ENCODE measurements at places on chromosomes 16 and 17.

GRCh38 chr17:42704837-42705494, 22.6 kb downstream of the CNTNAP1 start:
- DNase-seq, result no peak

DNA sequence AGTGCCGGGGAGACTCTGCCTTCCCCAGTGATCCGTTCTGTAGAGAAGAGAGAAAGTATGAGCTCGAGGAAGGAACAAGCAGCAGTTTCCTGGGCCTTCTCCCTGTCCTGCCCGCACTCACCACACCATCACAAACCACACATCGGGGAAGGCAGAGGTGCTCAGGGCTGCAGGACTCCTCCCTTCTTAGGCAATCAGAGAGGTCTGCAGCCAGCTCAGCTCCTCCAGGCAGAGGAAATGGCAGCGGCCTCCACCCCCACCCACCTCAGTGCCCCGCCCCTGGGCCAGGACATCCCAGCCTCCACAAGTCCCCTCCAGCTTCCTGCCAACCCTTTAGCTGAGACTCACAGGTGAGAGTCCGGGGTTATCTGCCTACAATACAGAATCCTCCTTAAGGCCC, 2.0 kb downstream of the ZNF319 start:
- peak; percentile 23 for DNase-seq

DNA sequence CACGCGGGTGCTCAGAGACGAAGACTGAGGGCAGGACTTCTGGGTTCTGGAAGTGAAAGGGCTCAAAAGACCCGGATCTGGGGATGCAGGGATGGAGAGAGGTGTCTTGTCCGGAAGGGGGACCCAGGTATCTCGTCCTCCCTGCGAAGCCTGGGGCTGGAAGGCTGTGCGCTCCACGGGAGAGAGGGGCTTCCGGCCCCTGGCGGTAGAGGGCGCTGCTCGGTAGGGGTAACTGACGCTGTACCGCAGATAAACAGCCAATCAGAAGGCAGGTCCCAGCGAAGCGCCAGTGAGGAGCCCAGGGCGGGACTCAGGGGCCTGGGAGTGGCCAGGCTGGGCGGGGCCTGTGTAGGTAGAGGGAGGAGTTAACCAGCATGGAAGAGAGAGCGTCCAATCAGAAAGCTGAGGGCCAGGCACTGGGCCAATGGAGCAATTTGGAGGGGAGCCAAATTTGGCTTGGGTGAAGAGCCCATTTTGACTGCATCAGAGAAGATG, 804 bp downstream of the TGFB1I1 start:
- DNase-seq, result no peak

- no peak for DNase-seq
These were observed 124.7 kb downstream of the BCAS3 start for GRCh38 chr17:60802377-60802776.

GRCh38 chr17:76585649-76586593, at the start of gene ST6GALNAC2:
Gene ST6GALNAC2 (minus strand): TSS chr17:76585860. CDS start chr17:76585808, 52 bp downstream.
- no peak for DNase-seq

DNA sequence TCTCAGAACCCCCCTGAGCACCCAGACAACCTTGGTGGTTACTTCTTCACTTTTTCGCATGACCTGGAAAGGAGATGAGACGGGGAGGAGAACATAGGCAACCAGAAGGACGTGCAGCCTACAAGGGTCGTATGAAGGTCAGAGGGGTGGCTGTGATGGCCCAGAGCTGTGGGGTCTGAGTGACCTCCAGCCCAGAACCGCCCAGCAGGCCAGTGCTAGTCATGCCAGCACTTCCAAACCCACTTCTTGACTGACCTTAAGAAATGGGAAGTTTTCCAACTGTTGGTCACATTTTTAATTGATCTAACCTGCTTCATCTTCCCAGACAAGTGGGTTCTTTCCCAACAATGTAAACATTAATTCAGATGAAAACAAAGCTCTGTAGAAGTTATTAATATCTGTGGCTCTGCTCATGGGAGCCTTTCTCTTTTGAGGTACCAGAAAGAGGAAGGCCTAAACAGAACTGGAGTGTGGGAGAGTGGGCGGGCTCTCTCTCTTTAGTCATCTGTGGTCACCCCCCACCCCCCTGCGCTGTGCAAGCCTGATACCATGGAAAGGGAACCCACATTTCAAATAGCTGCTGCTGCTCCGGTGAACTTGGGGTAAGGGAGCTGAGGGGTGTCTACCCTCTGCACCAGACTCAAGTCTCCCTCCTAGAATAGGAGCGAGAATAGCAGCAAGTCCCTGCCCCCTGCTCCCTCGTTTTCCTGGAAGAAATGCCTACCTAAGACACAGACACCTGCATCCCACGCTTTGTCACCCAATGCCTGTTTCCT, 101.6 kb downstream of the RAB11FIP4 start:
- DNase-seq, result peak; percentile 76

GRCh38 chr17:72790190-72790589, 302.3 kb downstream of the SLC39A11 start:
- no peak for DNase-seq

- DNase-seq, result no peak
These were observed 40.8 kb upstream of the MYLK3 start for GRCh38 chr16:46788891-46789474.

- no peak for DNase-seq
These were observed 11.7 kb downstream of the SMPD3 start for GRCh38 chr16:68436581-68436980.

DNA sequence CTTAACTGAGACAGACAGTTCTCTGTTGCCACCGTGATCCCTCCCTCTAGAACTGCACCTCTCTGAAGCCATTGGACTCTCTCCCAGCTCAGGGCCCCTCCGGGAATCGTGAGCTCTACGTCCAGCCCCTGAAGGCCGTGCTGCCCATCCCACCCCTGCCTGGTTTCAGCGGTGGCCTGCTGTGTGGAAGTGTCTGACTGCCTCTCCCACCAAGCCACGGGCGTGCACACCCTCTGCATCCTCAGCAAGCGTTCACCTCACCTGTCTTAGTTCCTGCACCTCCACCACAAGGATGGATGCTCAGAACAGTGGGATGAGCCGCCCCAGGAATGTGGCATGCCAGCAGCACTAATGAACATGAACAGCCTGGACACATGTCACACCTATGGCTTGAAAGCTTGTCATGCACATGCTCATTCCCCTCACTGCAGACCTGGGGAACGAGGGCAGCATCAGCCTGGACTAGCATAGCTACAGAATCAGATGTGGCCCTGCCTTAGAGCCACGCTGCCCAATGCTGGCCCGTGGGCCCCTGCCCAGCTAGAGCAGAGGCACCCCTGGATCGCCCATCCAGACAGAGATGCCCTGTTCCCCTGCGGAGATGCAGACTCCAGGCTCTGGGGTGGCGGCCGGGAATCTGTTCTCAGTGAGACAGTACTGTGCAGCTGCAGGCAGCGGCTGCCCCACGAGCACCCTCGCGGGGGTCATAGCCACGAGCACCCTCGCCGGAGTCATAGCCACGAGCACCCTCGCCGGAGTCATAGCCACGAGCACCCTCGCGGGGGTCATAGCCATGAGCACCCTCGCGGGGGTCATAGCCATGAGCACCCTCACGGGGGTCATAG, 73.7 kb upstream of the CHMP6 start:
- no peak for DNase-seq

DNA sequence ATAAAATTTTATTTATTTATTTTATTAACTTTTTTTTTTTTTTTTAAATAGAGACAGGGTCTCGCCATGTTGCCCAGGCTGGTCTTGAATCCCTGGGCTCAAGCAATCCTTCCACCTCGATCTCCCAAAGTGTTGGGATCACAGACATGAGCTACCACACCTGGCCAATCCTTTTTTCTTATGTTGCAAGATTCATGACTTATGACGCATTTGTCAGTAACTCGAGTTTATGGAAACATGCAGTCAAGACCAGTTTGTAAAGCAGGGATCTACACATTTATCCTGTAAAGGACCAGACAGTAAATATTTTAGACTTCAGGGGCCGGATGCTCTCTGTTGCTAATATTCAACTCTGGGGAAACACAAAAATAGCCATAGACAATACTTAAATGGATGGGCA, 9.4 kb upstream of the MAP2K6 start:
- DNase-seq, result no peak

- peak; percentile 8 for DNase-seq
These were observed 34.7 kb downstream of the ADCY9 start for GRCh38 chr16:4081521-4082021.

DNA sequence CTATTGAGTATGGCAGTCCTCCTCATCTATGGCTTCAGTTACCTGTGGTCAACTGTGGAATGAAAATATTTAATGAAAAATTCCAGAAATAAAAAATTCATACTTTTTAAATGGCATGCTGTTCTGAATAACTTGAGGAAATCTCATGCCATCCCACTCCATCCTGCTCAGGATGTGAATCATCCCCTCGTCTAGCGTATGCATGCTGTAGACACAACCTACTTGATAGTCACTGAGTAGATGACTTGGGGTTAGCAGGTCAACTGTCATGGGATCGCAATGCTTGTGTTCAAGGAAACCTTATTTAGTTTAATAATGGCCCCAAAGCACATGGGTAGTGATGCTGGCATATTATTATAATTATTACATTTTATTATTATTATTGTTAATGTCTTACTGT, 4.8 kb upstream of the VAC14 start:
- DNase-seq, result no peak

- no peak for DNase-seq
These were observed 43.6 kb downstream of the TBC1D16 start for GRCh38 chr17:79991924-79992648.

DNA sequence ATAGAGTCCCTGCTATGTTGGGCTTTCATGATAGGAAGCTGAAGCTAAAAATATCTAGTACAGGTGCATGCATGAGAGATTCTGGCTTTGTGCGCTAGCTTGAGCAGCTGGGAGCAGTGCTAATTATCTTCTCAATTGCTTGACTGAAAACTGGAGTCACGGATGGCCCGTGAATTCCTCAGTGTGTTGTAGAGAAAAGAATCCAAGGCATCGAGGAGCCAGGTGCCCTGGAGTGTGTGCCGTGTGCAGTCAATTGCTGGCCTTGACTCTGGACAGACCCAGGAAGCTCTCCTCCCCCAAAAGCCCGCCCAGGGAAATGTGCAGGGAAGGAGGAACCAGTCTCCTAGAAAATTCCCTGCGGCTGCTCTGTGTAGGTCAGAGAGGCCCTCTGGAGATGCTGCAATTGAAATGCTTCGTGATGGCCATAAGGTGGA, 14.2 kb downstream of the LGALS3BP start:
- DNase-seq, result no peak

GRCh38 chr16:68715471-68715870, 21.6 kb upstream of the CDH1 start:
- DNase-seq, result no peak

DNA sequence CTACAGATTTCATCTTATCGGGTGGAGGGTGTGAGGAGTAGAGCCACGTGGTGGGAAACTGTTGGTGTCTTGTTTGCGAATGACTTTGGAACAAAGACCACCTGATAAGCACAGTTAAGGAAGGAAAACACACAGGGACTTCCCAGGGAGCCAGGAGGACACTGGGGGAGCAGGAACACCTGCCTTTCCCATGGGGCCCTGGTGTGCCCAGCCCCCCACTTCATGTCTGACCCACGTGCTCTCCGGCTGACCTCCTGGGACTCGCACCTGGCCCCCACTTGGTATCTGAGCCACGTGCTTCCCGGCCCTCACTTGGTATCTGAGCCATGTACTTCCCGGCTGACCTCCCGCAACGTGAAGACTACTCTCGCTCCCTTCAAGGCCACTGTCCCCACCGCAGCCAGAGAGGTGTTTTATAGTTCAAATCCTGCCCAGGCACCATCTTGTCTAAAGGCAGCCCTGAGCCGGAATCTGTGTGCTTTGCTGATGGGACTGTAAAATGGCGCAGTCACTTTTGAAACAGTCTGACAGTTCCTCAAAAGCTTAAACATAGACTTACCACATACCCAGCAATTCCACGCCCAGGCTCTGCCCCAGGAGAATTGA, 5.4 kb upstream of the CSNK1D start:
- DNase-seq, result no peak

GRCh38 chr17:82244413-82245133, 15.7 kb downstream of the SLC16A3 start:
- no peak for DNase-seq

DNA sequence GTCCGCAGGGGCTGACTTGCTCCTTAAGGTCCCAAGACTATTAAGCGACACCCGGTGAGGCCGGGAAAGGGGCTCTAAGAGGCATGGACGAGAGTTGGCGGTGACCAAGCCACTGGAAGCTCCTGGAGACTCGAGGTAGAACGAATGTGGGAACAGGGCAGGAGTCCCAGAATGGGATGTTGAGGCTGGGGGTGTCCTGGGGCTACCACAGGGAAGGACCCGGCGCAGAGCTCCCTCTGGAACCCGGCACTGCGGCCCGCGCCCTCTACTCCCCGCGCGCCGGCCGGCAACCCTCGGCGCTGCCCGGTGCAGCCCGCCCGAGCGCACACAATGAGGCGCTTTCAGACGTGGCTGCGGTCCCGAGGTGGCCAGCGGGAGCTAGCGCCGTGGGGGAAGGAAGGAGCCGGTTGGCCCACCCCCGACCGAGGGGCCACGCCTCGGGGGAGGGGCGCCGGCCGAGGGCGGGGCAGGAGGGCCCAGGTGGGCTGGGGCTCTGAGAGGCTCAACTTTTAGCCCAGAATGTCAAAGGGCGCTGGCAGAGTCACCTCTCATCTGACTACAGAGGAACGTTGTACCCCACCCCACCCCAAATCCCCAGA, at the start of gene CHST6:
CHST6 (minus strand) TSS at position 366 of the 599 bp plus-strand sequence. CDS start 15,613 bp downstream, outside the sequence.
- peak; percentile 1 for DNase-seq

DNA sequence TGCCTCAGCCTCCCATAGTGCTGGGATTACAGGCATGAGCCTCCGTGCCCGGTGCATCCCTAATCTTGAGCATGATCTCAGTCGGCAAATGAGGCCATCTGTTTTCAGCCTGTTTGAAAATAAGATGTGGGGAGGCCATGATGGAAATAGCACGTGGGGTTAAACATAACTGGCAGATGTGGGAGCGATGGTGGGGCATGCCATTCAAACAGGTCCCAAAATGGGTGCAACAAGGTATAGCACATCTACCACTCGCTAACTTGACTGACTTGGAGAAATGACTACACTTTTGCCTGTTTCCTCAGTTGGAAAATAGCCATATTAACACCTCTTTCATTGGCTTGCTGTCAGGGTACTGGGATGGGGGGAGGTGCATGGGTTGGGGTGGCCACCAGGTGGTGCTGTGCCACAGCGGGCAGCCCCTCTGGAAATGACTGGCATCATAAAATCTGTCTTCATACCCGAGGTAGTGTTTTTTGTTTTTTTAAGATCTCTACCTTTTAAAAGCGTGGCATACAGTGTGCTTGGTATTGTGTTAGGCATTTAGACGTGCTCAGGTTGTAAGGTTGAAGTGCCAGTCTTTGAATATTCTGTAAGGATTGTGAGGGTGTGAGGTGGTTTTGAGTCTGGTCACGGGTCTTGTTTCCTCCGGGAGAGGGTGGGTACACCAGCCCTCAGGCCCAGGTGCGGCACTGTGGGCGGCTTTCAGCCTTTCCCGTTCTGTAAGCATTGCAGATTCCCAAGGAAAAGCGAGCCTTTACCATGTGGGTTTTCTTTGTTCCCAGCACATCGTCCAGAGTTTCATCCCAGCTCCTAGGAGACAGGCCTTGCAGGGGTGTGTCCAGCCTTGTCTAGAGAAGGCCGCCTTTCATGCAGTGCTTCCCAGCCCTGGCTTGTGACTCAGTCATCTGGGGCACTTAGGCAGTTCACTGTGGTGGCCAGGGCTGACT, 2.9 kb upstream of the TTYH2 start:
- DNase-seq, result peak; percentile 71

Measured in activated T-cell treated with anti-CD3 and anti-CD28 coated beads for 24 hours (primary cell).